ENCODE measurements at places on chromosomes 2 and 18.

- DNase-seq, result peak; percentile 98
Measured at GRCh38 chr2:234981197-234982095, 29.6 kb downstream of the SH3BP4 start.

GRCh38 chr18:23719634-23720201, 30.5 kb downstream of the LAMA3 start:
- peak; percentile 87 for DNase-seq

DNA sequence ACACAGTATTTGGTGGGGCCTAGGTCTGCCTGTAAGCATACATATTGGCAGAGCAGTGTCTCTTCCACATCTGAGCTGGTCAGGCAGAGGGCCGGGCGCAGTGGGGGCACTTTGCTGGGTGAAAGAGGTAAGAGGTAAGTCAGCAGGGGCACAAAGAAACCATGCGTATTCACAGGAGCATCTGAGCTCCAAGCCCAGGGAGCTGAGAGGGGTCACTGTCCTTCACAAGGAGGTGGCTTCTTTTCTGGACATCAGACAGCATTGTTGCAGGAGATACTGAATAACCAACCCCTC, 201.7 kb downstream of the AGAP1 start:
- no peak for DNase-seq

GRCh38 chr2:70526126-70526525, 27.5 kb downstream of the TGFA start:
- no peak for DNase-seq

DNA sequence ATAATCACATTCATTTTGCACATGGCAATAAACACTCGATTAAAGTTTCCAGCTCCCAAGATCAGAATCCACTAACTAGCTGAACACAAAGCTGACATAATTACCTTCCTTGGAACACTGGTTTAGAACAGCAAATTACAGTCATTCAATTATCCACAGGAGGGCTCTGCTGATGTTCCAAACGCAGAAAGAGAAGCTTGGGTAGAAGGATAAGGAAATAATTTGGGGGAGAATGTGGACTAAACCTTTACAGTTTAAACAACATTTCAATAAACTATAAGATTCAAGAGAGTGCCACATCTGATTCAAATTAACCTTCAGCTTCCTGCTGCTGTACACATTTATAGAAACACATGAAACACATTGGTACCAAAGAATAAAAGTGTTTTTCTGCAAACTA, 67.8 kb upstream of the ARL4C start:
- peak; percentile 52 for DNase-seq

GRCh38 chr2:10269291-10269690, 33.4 kb upstream of the HPCAL1 start:
- no peak for DNase-seq

DNA sequence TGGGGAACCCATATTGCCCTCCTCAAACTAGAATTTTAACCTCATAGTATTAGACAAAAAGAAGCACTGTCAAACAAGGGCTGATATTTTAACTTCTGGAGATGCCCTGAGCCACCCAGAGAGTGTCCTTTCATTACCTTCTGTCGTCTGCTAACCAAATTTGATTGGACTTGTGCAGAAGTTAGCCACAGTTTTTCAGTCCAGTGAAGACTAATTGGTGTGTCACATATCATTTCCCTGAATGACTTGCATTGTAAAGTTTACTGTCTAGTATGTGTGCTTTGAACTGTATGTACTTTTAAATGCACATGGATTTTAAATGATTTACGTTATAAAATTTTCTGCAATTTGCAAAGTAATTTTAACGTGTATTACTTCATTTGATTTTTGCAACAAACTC, 646.5 kb downstream of the SATB2 start:
- no peak for DNase-seq

- no peak for DNase-seq
Measured at GRCh38 chr18:69898241-69898861, 49.3 kb downstream of the CD226 start.

GRCh38 chr2:230419181-230419580, 3.2 kb downstream of the SP100 start:
- DNase-seq, result no peak

All from AG09319 (cell line).